ENCODE measurements at places on chromosomes 4 and X. TPM values are rescaled to one million over a fixed set of nuclear protein-coding genes. Genes with fewer than 3 reads are reported as not detected.

Gene UGT2B15
- not detected for total RNA-seq

Gene PAGE1
- total RNA-seq = not detected

Gene TLL1
- total RNA-seq = 0.09 TPM

Gene SEC24B
- total RNA-seq = 18.2 TPM

Gene MAGEA12
- 0.24 TPM for total RNA-seq

Gene DDX53
- 0.05 TPM for total RNA-seq

Gene SMIM10L2A
- total RNA-seq = 15.1 TPM

Gene SLC25A43
- total RNA-seq = 4.9 TPM

Gene GAGE13
- not detected for total RNA-seq

Gene TRPC5OS
- 0.54 TPM for total RNA-seq

Gene IL15
- 4.0 TPM for total RNA-seq

Gene RHOXF2
- total RNA-seq = 1.1 TPM

Gene TMSB15C
- total RNA-seq = 13.5 TPM

Gene ASB12
- not detected for total RNA-seq

Gene NEIL3
- 4.1 TPM for total RNA-seq

Gene GPR78
- 0.29 TPM for total RNA-seq

Gene BCLAF3
- total RNA-seq = 28.7 TPM

Gene TMEM255A
- 15.1 TPM for total RNA-seq

Gene GYPA
- total RNA-seq = not detected

Gene BMP3
- 1.2 TPM for total RNA-seq

Gene FGB
- total RNA-seq = not detected

Gene PCDH11X
- total RNA-seq = 23.4 TPM

Gene SSX1
- not detected for total RNA-seq

Gene CYBB
- 0.19 TPM for total RNA-seq

Gene ANKRD50
- 48.6 TPM for total RNA-seq

Gene PABPC5
- 4.6 TPM for total RNA-seq

Data from motor neuron (in vitro differentiated cells).